MV-4-11 (cell line): ENCODE measurements at places on chromosomes 7 and 10.

DNA sequence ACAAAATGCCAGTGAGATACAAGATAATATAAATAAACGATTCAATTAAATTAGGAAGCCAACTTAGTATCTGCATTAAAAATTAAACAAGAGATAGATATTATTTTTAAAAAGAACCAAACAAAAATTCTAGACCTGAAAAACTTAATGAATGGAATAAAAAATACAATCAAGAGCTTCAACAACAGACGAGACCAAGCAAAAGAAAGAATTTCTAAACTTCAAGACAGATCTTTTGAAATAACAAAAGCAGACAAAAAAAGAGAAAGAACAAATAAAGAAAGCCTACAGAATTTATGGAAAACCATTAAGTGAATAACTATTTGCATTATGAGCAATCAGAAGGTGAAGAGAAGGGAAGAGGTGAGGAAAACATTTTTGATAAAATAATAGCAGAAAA, 555.2 kb downstream of the GRID1 start:
- no peak for DNase-seq

DNA sequence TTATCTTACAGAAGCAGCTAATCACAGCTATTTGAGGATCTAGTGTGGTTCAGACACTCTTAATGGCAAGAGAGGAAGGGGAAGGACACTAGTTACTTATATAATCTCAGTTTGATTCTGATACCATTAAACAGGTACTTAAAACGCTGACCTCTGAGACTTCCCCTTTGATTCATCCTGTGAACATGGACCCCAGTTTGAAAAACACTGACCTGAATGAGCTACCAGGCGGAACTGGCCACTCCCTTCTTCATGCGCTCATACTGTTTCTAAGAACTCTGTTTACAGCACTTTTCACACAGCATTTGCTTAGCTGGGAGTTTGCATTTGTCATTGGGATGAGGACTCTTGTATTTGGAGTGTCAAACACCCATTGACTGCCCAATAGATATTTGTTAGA, 45.7 kb downstream of the BEND7 start:
- DNase-seq, result no peak

GRCh38 chr7:132533916-132534315, 42.4 kb downstream of the PLXNA4 start:
- DNase-seq, result peak; percentile 59

- DNase-seq, result no peak
Measured at GRCh38 chr10:11828682-11829284, 5.6 kb downstream of the PROSER2 start.

GRCh38 chr10:51773681-51774080, 74.3 kb upstream of the CSTF2T start:
- DNase-seq, result no peak

- DNase-seq, result no peak
Measured at GRCh38 chr7:13024121-13024674, 336.8 kb downstream of the ARL4A start.

- no peak for DNase-seq
Measured at GRCh38 chr10:128022261-128023196, 103.7 kb downstream of the MKI67 start.

DNA sequence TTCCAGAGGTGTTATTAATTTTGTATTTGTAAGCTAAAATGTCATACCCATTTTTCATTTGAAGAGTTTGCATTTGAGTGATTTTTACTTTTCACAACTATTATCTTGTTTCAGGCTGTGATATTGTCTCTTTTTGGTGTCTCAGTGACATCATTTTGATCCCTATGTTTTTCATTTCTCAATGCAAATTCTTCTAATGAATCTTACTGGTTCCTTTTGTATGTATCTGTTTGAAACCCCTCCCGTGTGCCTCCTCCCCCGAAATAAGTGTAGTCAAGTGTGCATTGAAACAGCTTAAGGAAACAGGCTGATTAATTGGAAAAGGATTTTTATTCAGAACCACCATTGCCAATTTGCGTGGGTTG, 77.8 kb downstream of the SHH start:
- DNase-seq, result no peak

DNA sequence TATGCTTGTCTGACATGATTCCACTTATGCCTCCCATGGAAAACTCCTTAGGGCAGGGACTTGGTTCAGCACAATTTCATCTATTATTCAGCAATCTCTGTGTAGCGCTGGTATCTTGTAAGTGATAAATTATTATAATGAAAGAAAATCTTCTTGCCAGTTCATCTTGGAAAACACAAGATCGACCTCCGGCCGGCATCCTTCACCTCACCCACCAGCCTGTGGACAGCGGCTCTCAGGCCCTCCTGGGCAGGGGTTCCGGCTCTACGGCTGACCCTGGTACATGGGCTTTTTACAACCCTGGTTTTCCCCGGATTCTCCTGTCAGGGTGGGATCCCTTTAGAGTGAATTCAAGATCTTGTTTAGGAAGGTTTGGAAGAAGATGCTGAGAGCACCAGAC, 145.6 kb downstream of the ADARB2 start:
- DNase-seq, result no peak

GRCh38 chr7:31716355-31716754, 29.3 kb downstream of the PPP1R17 start:
- no peak for DNase-seq

DNA sequence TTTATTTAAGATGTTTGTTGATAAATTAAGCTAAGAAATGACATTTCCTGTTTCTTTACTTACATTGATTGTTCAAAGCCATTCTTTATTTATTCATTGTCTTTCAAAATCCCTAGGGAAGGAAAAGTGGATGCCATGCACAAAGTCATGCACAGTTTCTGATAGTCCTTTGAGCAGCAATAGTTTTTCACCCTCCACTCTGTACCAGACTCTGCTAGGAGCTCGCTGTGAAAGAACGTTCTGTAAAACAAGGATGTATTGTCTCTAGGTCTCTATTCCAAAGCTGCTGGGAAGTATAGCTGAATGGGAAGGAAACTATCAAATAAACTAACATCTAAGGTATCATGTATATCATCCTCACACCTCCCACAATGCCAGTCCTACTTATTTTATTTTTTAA, 7.8 kb upstream of the NOC3L start:
- no peak for DNase-seq

- DNase-seq, result peak; percentile 35
Measured at GRCh38 chr7:77940647-77941046, 142.1 kb downstream of the PHTF2 start.

DNA sequence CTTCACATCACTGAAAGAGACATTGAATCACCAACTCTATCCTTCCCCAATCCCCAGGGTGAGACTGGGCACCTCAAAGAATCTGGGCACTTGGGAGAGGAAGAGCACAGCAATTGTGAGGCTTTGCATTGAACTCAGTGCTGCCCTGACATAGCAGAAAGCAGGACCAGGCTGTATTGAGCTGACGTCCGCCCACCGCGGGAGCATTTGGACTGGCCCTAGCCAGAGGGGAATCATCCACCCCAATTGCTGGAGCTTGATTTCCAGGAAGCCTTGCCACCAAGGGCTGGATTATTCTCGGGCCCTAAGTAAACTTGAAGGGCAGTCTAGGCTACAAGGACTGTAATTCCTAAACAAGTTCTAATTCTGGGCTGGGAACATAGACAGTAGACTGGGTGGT, 416.3 kb upstream of the PHF14 start:
- DNase-seq, result no peak

DNA sequence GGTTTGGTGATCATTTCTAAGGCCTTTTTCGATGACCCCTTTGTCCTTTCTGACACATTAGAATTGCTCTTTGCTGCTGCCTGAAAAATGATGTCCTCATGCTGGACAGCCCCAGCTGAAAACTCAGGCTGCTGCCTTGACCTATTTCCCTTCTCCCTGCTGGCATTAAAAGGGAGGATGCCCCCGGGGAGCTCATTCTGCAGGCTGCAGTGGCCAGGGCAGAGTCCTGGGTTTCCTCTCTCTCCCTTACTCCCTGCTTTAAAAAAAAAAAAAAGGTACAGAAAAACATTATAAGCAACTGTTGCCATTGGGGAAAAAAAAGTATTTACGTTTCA, 35.4 kb downstream of the LRRC4 start:
- no peak for DNase-seq

- DNase-seq, result peak; percentile 57
Measured at GRCh38 chr10:114100848-114101741, 57.4 kb downstream of the ADRB1 start.

DNA sequence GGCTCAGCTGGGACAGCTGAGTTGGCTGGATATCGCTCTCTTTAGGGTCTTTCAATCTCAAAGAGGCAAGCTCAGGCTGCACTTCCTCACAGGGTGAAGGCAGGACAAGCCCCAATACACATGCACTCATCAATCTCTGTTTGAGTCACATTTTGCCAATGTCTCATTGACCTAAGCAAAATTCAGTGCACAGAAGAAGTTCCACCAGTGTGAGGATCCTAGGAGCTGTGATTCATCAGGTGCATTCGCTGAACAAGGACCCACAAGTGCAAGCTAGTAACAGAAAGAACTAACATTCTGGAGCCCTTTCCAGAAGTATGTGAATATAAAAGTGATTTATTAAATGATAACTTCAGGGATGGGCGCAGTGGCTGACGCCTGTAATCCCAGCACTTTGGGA, 477.2 kb downstream of the GPAM start:
- DNase-seq, result no peak

DNA sequence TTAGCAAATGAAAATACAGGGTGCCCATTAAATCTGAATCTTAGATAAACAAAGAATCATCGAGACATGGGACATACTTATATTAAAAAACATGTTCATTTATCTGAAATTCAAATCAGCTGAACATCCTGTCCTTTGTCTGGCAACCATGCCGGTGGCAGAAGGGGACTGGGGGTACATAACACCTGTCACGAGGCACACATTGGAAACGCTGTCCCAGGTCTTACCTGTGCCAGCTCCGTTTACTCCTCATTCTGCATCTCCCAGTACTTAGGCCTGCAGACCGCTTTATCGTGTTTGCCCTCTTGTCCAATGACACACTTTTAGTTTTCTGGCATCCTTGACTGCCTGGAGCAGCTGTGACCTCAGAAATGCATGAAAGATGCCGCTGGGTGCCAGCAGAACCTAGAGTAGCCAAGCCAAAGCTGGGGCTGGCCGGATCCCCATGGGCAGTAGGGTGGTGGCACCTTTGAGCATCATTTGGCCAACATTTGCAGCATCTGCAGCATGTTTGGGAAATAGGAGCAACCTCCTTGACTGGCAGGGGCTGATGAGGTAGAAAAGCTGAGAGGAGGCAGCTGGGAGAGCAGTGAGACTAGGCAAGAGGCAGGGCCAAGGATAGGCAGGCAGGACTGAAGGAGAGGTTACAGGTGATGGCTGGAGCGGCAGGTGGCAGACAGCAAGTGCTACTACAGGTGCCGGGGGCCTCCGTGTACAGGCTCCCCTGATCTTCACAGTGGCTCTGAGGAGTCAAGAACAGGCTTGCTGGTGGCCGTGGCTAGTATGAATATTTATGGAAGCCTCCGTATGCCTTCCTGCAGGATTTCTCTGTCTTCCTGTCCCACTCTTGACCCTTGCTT, 62.3 kb upstream of the BTBD16 start:
- no peak for DNase-seq

DNA sequence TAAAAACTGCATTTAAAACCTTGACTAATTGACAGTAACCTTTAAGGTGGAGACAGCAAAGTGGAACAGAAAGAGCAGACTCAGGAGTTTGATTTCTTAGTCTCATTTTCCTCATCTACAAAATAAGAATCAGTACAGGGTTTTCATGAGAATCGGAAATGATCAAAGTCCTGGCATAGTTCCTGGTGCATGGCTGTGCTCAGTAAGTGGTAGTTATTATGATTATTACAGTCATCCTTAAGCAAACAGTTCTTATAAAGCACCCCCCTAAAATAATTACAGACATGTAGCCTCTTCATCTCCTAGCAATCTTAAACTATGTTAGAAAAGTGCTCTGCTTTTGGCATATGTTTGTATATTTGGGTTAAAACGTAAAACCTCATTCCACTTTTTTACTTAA, 18.0 kb downstream of the NEBL start:
- no peak for DNase-seq

DNA sequence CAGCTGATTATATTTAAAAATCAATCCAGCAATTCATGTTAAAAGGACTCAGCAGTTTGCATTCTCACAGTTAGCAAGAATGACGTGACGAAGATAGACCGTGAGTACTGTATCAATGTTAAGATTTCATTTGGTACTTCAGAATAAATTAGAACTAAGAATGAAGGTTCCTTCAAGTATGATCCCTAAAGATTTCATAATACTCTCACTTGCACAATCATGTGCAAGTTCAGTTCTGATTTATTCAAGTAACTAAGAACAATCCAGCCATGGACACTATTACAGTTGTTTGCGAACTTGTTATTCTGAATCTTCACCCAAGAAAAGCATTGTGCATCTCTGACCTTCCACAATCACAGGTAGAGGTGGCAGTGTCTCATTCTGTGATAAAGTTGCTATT, 7.7 kb downstream of the RHEB start:
- peak; percentile 30 for DNase-seq

- DNase-seq, result no peak
Measured at GRCh38 chr7:3089493-3089892, 45.8 kb upstream of the CARD11 start.

- peak; percentile 97 for DNase-seq
Measured at GRCh38 chr10:88070080-88070880, 206.9 kb downstream of the PTEN start.

DNA sequence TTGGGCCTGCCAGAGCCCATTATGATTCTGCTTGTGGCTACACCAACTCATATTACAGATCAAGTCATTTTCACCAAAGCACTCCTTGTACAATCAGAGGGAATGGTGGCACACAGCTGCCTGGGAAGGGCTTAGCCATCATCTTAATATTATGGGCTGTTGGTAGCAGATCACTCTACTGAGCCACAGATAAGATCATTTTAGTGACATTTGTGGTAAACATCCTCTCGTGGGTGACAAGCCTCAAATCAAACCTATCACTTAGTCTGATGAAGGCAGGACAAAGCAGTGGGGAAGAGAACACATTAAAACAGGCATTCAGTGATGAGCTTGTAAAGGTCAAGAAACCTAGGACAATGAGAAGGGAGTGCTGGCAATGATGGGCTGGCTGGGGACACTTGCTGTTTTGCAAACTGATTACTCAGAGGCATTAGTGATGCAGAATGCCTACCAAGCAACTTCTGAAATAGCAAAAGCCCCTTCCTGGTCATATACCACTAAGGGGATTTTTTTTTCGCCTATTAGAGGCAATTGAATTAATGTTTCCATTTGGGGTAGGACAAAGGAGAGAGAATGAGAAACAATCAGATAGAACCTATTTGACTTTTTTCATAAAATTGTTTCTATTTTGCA, 137.5 kb upstream of the WDR11 start:
- no peak for DNase-seq

DNA sequence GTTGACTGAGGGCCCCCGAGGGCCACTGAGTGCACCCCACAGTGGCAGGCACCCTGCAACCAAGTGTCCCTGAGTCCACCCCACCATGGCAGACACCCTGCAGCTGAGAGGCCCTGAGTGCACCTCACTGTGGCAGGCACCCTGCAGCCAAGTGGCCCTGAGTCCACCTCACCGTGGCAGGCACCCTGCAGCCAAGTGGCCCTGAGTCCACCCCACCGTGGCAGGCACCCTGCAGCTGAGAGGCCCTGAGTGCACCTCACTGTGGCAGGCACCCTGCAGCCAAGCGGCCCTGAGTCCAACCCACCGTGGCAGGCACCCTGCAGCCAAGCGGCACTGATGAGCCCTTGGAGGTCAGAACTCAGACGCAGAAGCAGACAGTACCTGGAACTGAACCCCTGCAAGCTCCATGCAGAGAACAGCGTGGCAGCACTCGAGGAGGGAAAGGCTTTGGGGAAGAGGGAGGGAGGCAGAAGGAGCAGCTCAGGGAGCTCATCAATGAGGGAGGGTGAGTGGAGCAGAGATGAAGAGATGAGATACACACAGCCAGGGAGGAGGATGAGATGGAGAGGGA, 156.5 kb downstream of the WDR37 start:
- DNase-seq, result no peak
